ENCODE measurements at places on chromosomes 1 and 21.

DNA sequence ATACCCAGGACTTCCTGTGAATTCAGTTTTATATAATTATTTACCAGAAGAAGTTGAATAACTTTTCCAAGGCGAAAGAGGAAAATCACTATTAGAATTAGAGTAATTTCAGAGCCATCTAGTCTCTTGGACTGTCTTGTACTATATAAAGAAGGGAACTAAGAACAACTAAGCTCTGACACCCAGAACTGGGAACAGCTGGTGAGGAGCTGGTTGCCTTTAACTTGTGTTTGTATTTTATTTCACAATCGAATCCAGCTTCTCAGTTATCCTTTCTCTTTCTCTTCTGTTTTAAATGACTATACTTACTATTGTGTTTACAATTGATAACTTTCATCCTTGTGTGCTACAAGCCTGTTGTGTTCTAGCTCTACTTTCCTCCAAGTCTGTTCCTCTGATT, 8.4 kb downstream of the SNX27 start:
- no peak for DNase-seq

DNA sequence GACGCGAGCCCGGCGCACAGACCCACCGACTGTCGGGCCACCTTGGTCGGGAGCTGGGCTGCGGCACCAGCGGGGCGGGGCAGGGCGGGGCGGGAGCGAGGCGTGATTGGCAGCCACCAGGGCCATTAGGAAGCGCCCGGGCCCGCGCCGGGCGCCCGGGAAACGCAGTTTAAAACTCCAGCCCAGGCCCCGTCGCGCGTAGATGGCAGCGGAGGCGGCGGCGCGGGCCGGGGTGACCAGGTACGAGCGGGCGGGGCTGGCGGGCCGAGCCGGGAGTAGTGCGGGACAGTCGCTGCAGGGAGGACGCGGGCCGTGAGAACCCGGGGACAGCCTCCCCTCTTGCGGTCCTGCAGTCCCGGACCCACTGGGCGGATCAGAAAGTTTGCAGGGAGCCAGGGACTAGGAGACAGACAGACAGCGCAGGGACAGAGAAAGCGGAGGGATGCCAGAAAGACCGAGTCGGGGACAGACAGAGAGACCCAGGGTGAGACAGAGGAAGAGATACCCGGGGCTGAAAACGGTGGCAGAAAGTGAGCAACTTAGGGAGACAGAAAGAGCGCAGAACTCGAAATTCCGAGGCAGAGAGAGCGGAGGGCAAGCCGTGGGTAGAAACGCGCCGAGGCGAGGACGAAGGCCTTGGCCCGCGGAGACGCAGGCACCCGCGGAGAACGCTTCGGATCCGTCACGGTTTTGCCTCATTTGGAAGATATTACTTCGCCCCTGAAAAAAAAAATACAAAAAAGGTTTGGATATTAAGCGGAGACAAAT, at the start of gene DMBX1:
TSS of gene DMBX1 (plus strand) at position 199 of the 768 bp plus-strand sequence. CDS start 17,175 bp downstream, outside the sequence.
- DNase-seq = no peak

GRCh38 chr1:93000751-93001175, 39.5 kb upstream of the DIPK1A start:
- DNase-seq = no peak

- DNase-seq = no peak
These were observed 48.6 kb downstream of the CEP350 start for GRCh38 chr1:180003026-180003695.

- no peak for DNase-seq
These were observed 6.2 kb downstream of the SLC26A9 start for GRCh38 chr1:205936846-205937586.

DNA sequence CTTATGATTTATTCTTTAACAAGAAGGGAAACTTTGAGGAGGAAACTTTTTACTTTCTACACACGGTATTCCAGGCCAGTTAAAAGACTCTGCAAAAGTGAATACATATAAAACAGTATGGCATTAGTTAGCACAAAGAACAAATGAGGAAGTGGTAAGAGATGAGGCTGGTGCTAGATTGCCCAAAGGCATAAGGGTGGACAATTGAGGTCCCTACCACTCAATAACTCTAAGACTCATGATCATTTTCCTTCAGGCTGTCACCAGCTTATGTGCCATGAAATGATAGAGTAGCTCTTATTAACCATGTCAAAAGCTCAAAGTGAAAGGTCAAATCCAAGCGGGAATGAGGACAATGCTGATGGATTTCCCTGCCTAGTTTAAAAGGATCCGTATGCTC, 124.5 kb downstream of the TBX15 start:
- DNase-seq = no peak

DNA sequence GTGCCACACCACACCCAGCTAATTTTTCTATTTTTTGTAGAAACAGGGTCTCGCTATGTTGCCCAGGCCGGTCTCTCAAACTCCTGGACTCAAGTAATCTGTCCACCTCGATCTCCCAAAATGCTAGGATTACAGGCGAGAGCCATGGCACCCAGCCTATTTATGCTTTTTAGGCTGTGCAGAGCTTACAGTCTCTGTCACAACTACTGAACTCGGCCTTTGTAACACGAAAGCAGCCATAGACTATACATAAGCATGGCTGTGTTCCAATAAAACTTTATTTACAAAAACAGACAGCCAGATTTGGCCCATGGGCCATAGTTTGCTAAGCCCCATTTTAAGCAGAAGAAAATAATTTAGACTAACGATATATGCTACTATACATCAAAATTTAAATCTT, 54.4 kb downstream of the NID1 start:
- no peak for DNase-seq

DNA sequence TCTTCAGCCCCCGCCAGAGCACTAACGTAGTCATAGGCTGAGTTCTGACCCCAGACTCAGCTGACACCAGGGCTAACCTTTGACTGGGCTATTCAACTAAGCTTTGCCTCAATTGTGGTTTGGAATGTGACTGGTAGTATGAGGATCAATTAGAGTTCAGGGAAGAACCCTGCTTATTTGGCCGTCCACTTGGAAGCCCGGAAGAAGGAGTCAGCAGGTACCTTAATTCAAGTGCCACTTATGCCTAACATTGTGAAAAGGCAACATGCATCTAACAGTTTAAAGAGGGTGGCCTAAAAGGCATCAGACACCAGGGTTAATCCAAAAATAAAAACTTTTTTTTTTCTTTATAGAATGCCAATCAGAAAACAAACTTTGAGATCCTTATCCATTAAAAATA, 92.3 kb downstream of the BEND5 start:
- DNase-seq = no peak

GRCh38 chr1:228084325-228084724, 1.8 kb downstream of the ARF1 start:
- no peak for DNase-seq

DNA sequence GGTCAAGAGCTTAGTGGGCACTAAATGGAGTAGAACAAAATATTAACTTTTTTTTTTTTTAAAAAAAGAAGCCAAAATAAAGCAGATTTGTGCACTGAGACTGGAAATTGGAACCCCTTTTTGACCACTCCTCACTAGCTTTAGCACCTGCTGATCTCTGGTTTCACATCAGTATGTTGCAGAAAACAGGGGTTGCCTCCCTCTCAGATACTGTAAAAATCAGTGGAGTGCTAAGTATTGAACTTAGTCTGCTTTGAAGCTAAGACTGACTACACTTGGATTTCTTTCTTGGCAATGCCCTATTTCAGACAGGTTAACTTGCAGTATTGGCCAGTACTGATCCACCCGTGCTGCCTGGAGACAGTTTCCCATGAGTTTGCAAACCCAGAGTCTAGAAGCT, 2.7 kb upstream of the KIAA0040 start:
- DNase-seq = no peak

All from GF-D8 (cell line).